ENCODE measurements at places on chromosomes 3 and 15.
A peak's percentile ranks its signal among the peaks of the same experiment; 100 is the strongest.

DNA sequence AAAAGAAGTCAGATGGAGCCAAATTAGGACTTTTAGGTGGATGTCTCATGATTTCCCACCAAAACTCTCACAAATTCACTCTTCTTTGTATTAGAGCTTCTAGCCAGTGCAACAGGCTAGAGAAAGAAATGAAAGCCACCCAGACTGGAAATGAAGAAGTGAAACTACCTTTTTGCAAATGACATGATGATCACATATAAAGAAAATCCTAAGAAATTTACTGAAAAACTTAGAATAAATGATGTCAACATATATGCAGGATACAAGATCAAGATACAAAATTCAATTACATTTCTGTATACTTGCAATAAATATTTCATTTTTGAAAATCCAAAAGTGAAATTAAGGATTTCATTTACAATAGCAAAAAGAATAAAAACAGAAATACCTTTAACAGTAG is 110.8 kb downstream of the LRIG1 start:
- no peaks in the 10 kb centered on the region for H3K27me3 ChIP-seq
- peaks cover 84% of the 10 kb centered on the region for H3K36me3 ChIP-seq
- H3K4me1 ChIP-seq: peaks cover 28% of the 10 kb centered on the region
- no peak for DNase-seq

DNA sequence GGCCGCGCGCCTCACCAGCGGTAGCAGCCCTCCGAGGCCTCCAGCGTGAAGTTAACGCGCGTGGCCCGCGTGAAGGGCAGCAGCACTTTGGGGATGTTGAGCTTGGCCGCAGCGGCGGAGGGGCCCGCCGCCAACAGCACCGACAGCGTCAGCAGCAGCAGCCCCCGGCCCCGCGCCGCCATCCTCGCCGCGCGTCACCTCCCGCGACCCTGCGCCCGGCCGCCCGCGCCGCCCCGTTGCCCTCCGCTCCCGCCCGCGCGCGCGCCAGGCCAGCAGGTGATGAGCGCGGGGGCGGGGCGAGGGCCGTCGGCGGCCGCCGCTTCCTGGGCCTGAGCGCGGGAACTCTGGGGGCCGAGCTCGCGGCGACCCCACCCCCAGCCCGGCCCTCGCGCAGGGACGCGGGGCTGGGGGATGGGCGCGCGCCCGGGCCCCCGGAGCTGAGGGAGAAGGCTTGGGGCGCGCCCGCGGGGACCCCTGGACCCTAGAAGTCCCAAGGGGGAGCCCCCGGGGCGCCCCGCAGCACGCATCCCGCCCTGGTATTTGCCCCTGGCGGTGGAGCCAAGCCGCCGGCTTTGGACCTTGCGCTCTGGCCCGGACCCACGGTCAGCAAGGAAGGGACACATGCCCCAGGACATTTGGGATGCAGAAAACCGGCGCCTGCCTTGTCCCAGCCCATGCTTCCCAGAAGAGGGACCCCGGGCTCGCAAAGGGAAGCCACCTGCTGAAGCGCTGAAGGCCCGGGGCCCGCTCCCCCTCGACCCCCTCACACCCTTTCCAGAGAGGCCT is at the start of gene NUP210:
Gene NUP210 (minus strand): TSS at position 278 of the 786 bp plus-strand sequence. CDS start 96 bp downstream, at position 182.
- no peak within 1 kb of the TSS for H3K27ac ChIP-seq
- H3K4me3 ChIP-seq: peak within 1 kb of the TSS; percentile 45
- H3K36me3 ChIP-seq: no peaks in the 10 kb centered on the region

DNA sequence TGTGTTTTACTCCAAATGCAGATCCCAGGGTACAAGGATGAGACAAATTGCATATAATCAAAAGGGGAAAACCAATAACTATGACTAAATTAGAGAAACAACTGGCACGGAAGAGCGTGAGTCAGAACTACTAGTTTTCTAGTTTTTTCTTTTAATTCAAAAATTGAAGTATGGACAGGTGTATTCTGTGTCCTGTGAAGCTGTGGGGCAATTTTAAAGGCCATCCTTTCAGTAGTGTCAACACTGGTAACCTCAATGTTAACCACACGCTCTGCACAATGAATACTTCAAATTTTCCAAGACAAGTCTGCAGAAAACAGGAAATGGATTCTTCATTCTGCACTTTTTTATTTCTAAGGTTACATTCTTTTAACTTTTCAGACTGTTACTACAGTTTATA is 32.5 kb upstream of the GOLGA8A start:
- no peaks in the 10 kb centered on the region for H3K36me3 ChIP-seq
- H3K27ac ChIP-seq: no peak overlapping the region
- no peaks in the 10 kb centered on the region for H3K27me3 ChIP-seq
- H3K4me3 ChIP-seq: no peak overlapping the region
- H3K4me1 ChIP-seq: no peaks in the 10 kb centered on the region

GRCh38 chr3:156898296-156898880 is 72.2 kb downstream of the LEKR1 start:
- DNase-seq: no peak
- H3K27ac ChIP-seq: no peak overlapping the region
- no peak overlapping the region for H3K4me3 ChIP-seq
- H3K4me1 ChIP-seq: no peaks in the 10 kb centered on the region
- H3K27me3 ChIP-seq: no peaks in the 10 kb centered on the region

DNA sequence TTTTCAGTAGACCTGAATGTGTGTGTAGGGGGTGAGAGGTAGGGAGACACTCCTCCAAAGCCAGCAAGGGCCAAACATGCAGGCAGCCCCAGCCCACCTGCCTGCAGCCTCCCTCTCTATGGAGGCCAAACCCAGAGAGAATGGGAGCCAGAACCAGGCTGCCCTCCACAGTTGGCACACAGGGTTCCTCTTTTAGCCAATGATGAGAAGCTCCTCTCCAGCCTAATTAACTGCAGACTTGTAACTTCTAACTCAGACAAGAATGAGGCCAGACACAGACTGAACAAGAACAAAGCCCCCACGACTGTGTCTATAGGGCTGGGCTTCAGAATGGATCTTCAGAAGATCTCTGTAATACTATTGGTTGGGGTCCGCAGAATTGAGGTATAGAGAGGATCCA is 12.3 kb upstream of the TLE3 start:
- H3K4me3 ChIP-seq: no peak overlapping the region
- no peak overlapping the region for H3K27ac ChIP-seq
- DNase-seq: no peak
- peaks cover 10% of the 10 kb centered on the region for H3K4me1 ChIP-seq
- no peaks in the 10 kb centered on the region for H3K27me3 ChIP-seq
- no peaks in the 10 kb centered on the region for H3K36me3 ChIP-seq

DNA sequence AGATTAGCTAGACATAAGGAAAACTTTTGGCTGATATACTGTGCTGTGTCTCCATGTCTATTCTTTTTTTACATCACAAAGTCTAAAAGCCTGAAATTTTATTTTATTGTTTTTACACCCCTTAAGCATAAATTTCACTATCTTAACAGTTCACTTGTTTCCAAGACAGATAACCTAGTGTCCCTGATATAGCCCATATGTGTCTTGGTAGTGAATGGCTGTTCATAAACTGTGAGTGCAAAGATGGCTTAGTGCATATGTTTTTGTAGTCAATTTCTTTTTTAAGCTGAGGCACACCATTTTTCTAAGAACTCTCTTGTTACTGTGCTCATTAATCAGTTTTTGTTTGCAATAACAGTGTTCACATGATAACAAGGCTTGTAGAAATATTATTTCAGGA is 381.1 kb downstream of the OXSM start:
- no peak for DNase-seq
- no peaks in the 10 kb centered on the region for H3K27me3 ChIP-seq

DNA sequence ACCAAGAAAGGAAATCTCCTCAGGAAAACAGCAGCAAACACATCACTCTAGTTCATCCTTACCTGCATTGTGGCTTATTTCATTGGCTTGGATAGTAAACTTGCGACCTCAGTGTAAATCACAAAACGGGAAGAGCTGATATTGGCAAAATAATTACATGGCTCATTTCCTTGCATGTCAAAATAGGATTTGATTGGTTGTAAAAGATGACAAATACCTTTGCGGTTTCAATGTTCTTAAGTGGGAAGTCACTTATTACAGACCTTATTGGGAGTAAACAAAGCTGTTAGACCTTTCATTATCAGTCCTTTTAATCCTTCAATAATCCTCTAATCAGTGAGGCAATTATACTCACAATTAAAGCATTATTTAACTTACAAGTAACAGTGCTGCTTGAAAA is 590.6 kb downstream of the MAGI1 start:
- no peak overlapping the region for H3K4me3 ChIP-seq
- no peak for DNase-seq
- no peaks in the 10 kb centered on the region for H3K4me1 ChIP-seq
- H3K36me3 ChIP-seq: no peaks in the 10 kb centered on the region
- H3K27ac ChIP-seq: no peak overlapping the region
